Activated CD8-positive, alpha-beta memory T cell treated with anti-CD3 and anti-CD28 coated beads, Interleukin-2, amount 50 U/mL, for 4 hours (primary cell): ENCODE measurements at places on chromosomes 11 and 22.

DNA sequence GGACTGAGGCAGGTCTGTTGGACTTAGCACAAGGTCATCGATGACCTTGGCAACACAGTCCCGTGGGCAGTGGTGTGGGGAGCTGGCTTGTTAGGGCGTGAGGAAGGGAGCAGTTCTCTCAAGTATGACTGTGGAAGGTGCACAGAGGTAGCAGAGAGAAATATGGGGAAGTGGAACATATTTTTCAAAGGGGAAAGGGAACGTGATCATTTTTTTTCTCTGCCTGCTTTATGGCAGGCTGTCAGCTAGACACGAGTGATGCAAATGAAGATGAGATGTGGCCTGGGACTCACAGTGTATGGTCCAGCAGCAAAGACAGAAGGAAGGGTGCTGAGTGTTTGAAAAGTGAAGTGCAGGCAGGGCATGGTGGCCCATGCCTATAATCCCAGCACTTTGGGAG lies 30.6 kb downstream of the ADAMTS8 start:
- DNase-seq = no peak

DNA sequence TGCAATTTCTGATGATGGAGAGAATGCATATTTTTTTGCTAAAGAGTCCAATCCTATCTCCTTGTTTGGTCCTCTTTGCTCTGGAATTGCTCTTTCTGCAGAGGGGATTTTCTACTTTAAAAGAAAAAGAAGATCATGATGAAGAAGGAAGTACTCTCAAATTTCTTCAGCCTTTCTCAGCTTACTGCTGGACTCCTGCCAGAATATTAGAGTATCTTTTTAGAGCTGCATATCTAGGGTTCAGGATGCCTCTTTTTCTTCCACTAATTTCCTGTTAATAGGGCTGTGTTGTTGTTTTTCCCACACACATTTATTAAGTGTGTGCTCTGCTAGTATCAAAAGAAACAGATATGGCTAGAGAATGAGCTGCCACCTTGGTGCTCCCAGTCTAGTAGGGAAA lies 18.2 kb downstream of the UBASH3B start:
- no peak for DNase-seq

GRCh38 chr11:15072551-15073143 lies 746 bp upstream of the CALCB start:
- DNase-seq = no peak

DNA sequence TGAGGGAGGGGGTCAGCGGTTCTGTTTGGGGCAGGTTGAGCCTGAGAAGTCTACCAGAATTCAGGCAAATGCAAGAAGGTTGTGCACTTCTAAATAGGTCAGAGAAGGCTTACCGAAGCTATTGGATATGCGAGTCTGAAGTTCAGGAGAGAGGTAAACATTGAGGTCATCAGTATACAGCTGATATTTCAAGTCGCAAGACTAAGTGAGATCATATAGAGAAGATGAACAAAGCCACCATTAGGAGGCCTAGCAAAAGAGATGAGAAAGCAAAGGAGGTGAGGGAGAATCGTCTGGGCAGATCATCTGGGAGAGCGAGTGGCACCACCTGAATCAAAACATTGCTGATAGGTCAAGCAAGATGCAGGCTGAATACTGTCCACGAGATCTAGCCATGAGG lies 430.6 kb downstream of the BUD13 start:
- no peak for DNase-seq

- DNase-seq = no peak
These were observed 7.3 kb upstream of the PKNOX2 start for GRCh38 chr11:125157118-125157733.

DNA sequence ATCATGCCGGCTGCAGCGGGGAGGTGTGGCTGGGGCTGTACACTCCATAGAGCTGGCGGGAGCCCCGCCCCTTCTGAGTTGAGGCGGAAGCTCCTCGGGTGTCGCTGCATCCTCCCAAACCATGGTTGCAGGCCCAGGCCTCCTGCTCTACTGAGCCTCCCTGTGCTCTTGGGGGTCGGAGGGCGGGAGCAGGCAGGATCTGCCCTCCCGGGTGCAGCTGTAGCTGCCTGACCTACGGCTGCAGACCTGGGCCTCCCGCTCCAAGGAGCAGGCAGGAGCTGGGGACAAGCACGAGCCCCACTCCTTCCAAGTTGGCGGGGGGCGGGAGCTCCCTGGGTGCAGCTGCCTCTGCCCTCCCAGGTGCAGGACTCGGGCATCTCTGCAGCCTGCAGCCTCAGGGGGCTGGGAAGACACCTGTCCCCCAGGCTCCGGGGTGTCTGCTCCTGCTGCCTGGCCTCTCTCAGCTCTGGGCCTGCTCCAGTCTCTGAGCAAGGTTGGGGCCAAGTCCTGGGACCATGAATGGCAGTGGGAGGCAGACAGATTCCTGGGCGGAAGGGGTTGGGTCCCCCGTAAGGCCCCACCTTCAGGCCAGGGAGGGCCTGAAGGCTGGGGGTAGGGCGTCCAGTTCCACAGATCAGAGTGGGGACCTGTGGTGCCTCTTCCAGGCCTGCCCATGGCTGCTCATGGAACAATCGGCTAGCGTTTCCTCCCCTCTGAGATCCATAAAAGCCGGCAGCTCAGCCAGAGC lies 46.4 kb upstream of the SC5D start:
- DNase-seq = no peak

- DNase-seq = no peak
These were observed 274.3 kb downstream of the DDX10 start for GRCh38 chr11:108939135-108939534.

GRCh38 chr11:65316227-65317024 lies 1.8 kb downstream of the CDC42EP2 start:
- DNase-seq = no peak
